ENCODE measurements at places on chromosomes 3 and 15. TPM values are rescaled to one million over a fixed set of nuclear protein-coding genes. Genes with fewer than 3 reads are reported as not detected.

The POPDC2 gene
- total RNA-seq, result 0.44 TPM

The COL6A5 gene
- total RNA-seq, result 0.14 TPM

The FETUB gene
- not detected for total RNA-seq

The CHRM5 gene
- under 0.01 TPM for total RNA-seq

The SPINT1 gene
- 1.3 TPM for total RNA-seq

The RLBP1 gene
- total RNA-seq, result not detected

The SKIL gene
- 111 TPM for total RNA-seq

The TBC1D23 gene
- total RNA-seq, result 66.6 TPM

The WNT7A gene
- total RNA-seq, result not detected

The WDR93 gene
- total RNA-seq, result not detected

The RPP25 gene
- 15.0 TPM for total RNA-seq

The IQGAP1 gene
- total RNA-seq, result 300 TPM

The SLC28A1 gene
- not detected for total RNA-seq

The SH3GL3 gene
- not detected for total RNA-seq

The COLQ gene
- 0.29 TPM for total RNA-seq

The GOLGA6B gene
- not detected for total RNA-seq

The KLHDC8B gene
- total RNA-seq, result 41.6 TPM

The SI gene
- total RNA-seq, result not detected

The ERC2 gene
- total RNA-seq, result not detected

The NT5DC2 gene
- 68.6 TPM for total RNA-seq

The CFAP100 gene
- not detected for total RNA-seq

The CCDC39 gene
- total RNA-seq, result not detected

The HYAL3 gene
- 1.8 TPM for total RNA-seq

The SCN5A gene
- total RNA-seq, result 1.1 TPM
